ENCODE measurements at places on chromosomes 6 and 20.

- no peak for DNase-seq
Observed at GRCh38 chr6:6742535-6742934, 154.0 kb downstream of the LY86 start.

DNA sequence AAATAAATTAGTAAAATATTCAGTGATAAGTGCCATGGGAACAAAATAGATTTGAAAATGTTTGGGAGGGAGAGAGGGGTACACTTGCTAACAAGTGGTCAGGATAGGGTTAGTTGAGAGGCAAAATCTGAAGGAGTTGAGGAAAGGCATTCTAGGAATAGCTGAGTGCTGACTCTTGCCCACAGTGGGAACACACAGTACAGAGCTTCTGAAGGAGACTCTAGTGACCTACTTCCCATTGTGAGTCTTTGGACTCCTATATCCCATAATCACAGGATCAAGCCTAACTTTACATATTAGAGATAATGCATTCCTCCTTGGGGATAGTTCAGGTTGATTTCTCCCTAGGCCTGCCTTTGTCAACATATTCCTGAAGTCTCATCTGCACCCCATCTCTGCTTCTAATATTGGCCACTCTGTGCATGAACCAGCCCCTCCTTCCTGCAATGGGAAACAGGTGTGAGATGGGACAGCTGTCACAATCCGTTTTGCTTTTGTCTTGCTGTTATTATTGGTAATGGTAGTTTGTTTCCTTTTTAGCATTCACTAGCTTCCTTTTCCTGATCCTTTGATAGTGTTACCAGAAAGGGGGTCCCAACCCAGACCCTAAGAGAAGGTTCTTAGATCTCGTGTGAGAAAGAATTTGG is 2.6 kb upstream of the TRIM38 start:
- DNase-seq, result no peak

DNA sequence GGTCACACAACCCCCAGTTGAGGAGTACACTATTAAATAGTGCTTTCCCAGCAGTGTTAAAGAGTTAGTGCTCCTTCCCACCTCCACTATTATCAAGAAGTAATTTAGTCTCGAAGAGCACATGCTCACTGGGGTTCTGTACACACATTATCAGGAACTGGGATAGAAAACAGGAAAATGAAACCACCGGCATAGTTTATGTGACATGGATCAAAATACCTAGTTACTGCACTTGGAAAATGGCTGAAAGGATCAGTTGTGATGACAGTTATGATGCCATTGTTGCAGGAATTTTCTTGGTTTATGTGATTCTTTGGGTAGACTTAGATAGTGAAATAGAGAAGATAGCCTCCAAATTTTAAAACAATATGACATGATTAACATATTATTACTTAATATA is 152.9 kb downstream of the AKAP7 start:
- no peak for DNase-seq

DNA sequence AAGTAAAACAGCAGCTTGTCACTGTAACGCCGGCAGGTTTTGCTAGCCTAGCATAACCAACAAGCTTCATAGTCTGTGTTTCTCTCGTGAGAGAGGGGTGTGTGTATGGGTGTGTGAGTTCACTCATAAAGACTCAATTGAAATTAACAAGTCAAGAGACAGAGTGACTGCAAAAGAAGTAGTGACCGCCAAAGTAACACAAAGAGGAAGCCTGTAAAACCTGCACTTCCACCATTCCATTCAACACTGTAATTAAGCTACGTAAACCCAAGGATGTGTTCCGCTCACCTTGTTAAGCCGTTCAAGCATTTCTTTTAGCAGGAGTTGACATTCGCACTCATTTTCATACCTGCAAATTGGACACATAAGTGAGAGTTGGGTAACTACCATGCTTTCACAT is 6.6 kb downstream of the BFSP1 start:
- no peak for DNase-seq

GRCh38 chr6:134961366-134961765 is 11.5 kb upstream of the ALDH8A1 start:
- DNase-seq, result no peak

DNA sequence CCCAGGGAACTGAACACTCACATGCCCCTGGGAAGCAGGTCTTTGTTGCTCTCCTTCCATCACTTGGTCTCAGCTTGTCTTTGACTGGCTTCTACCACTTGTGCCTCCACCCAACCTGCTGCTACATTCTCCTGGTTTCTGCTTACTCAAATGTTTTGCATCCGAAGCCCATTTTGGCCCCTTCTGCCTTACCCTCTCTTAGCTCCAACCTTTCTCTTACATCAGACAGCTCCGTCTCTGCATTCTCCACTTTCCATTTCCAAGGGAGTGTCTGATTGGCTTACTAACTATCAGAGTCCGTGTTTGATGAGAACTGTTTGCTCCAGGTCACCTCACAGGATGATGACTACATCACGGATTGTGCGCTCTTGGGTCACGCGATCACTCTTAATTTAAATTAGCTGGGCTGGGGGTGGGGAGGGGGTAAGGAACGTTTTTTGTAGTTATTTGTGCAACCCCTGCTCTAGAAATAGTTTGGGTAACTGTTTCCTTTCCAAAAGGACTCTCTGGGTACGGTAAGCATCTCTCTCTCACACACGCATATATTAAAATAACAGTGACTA is 844 bp upstream of the ABRACL start:
- peak; percentile 72 for DNase-seq

- no peak for DNase-seq
Observed at GRCh38 chr6:88263591-88263990, 97.4 kb upstream of the CNR1 start.

- peak; percentile 100 for DNase-seq
Observed at GRCh38 chr20:23622839-23623343, 14.9 kb downstream of the CST3 start.

GRCh38 chr6:143482593-143482992 is 28.9 kb downstream of the FUCA2 start:
- no peak for DNase-seq

DNA sequence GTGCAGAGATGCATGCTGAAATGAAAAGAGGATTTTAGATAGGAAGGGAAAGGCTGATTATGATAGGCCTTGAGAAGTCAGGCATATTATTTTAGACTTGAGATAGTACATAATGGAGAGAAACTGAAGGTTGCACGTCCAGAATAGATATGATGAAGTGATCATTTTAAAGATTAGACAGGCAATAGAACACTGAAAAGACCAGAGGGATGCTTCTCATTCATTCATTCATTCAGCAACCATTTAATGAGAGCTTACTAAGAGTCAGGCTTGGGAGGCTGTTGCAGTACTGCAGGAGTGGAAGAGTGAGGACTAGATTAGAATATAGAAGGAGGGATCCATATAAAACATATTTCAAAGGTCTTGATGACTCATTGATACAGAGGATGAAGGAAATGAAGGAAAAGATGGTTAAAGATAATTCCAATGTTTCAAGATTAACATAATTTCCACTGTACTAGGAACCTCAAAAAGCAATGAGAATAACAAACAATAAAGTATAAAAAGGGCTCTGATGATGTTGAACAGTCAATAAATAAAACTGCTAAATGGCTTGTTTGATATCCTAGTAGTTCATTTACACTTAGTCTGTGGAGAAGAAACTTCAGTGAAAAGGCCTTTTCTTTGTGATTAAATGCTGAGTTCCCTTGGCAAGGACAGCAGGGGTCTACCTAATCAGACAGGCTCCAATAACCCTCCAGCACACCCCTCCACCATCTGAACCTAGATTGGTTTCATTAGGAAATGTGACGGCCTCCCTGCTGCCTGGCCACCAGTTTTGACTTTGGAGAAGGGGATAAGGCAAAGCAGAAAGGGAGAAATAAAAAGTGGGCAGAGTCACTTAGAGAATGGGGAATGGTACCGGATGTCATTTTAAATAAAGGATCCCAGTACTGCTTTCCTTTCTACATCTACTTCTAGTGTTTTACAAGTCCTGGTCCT is 5.3 kb upstream of the FBXO9 start:
- DNase-seq, result no peak

DNA sequence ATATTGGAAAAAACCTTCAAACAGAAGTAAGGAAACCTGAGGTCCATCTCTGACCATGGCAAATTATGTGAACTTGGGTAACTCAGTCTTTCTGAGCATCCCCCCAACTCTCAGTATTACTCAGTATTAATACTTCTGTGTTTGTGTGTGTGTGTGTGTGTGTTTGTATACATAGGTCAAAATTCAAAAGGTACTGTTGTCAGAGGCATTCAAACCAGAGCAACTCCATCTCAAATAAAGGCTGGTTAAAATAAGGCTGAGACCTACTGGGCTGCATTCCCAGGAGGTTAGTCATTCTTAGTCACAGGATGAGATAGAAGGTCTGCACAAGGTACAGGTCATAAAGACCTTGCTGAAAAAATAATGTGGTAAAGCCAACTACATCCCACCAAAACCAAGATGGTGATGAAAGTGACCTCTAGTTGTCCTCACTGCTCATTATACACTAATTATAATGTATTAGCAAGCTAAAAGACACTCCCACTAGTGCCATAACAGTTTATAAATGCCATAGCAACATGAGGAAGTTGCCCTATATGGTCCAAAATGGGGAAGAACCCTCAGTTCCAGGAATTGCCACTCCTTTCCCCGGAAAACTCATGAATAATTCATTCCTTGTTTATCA is 33.3 kb upstream of the SLC22A16 start:
- peak; percentile 67 for DNase-seq

GRCh38 chr6:87633851-87634250 is 43.9 kb downstream of the ORC3 start:
- DNase-seq, result no peak

- DNase-seq, result no peak
Observed at GRCh38 chr6:31666337-31666965, 571 bp downstream of the CSNK2B start.

DNA sequence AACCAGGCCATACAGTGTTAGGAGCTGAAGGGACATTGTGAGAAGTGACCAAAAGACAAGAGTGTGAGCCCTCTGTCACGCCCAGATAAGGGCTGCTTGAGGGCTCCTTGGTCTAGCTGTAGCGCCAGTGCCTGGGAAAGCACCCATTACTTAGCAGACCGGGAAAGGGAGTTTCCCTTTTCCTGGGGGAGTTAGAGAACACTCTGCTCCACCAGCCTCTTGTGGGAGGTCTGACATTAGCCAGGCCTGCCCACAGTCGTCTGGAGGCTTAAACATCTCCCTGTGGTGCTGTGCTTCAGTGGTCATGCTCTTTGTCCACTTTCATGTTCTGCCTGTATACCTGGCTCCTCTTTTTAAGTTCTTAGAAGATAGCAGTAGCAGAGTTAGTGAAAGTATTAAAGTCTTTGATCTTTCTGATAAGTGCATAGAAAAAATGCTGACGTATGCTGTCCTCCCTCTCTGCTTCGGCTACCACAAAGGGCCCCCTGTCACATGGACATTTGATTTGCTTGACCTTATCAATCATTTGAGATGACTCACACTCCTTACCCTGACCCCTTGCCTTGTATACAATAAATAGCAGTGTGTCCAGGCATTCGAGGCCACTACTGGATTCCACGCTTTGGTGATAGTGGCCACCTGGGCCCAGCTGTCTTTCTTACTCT is 201.5 kb upstream of the ECI2 start:
- DNase-seq, result peak; percentile 25

DNA sequence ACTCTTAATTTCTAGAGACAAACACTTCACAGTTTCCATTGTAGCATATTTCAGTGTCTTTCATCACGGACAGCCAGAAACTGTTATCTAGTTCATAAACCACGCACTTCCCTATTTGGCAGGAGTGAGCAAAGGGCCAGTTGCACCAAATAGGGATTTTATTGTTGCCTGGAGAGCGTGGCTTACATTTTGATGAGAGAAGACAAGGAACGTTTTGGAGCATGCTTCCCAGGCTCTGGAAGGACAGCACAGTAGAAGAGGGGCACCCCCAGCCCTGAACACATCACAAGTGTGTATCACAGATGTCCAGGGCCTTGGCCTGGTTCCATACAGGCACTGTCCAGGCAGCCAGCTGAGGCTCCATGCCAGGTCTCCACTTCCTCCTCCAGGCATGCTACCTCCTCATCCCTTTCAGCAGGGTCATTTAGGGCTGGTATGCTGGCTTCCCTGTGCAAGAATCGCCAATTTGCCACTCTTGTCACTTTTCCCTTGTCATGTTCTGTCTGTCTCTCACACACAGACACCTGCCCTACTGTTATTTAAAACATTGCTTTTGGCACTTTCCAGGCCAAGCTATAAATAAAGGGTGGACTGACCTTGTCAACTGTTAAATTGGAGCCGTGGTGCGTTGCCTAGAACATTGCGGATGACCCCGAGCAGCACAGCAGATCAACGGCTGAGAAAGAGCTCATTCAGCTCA is 235.0 kb upstream of the GMDS start:
- no peak for DNase-seq

DNA sequence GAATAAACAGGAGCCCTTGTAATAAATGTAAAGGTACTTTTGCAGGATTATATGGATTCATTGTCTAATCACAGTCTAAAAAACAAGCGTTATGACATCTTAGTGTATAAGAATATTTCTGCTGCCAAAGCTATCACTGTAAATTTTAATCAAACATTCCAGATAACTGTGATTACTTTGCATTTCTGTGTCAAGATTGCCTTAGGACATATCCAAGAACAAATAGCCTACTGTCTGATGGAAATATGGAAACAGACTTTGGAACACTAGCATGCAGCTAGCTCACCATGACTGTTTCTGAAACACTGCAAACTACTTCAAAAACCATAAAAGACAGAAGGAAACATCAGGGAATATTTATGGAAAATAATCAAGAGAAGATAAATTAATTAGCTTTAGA is 248.7 kb upstream of the ASCC3 start:
- no peak for DNase-seq

DNA sequence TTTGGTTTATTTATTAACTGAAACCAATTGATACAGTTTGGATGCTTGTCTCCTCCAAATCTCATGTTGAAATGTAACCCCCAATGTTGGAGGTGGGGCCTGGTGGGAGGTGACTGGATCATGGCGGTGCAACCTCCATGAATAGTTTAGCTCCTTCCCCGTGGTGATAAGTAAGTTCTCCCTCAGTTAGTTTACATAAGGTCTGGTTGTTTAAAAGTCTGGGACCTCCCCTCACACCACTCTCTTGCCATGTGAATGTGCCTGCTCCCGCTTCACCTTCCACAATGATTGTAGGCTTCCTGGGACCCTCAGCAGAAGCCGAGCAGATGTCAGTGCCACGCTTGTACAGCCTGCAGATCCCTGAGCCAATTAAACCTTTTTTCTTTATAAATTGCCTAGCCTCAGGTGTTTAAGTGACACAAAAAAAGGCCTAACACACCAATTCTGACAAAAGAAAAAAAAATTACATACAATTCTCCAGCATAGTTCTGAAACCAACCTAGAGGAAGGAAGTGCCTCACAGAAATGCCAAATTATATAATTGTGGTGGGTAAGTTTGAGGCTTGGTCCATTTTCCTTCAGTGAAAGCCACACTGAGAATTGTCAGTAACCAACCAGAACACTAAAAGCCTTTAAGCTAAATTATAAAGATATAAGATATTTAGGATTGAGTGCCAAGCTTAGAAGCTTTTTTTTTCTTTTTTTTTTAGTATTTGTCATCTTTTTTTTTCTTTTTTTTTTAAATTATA is 15.0 kb downstream of the MAP7 start:
- no peak for DNase-seq

GRCh38 chr20:23100720-23101107 is 14.6 kb upstream of the CD93 start:
- DNase-seq, result no peak
